Body of pancreas (tissue), 4 donors: ENCODE measurements at places on chromosomes 1 and 21.

GRCh38 chr1:93338387-93339146, 7.1 kb upstream of the DR1 start:
- no peak for DNase-seq

DNA sequence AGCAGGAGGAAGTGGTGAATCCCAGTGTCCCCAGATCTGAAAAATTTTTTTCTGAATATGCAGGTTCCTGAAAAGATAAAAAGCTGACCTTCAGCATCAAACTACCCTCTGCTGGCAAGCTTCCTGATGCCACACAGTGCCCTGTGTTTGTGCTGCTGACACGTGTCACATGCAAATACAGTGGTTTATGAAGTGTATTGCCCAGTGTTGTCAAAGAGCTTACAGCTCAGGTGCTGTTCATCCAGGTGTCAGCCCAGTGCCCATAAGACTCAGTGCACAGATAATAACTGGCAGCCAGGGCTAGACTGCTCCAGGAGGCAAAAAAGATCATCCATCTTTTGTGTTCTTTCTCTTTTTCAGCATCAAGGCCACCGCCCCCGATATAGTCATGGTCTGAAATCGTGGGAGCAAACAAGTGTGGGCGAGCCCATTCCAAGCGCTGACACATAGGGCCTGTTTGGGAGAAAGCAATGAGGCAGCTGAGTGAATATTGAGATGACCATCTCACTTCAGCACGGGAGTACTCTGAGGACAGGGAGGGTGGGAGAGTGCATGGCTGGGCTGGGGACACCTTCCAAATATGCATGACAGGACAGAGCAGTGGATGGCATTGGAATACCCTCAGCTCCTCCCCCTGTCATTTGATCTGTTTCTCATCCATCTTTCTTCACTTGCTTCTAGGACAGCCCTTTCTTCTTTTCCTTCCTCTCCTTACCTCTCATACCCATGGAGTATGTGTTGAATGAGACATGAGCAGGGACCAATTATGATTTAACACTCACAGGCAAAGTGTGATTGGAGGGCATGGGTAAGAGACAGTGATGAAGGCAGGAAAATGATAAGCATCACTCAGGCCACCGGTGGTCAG, 6.4 kb upstream of the KCNK1 start:
- peak; percentile 7 for DNase-seq

- no peak for DNase-seq
Measured at GRCh38 chr1:7108251-7108650, 323.0 kb downstream of the CAMTA1 start.

- DNase-seq: no peak
Measured at GRCh38 chr21:43936247-43936967, 71.4 kb downstream of the AGPAT3 start.

DNA sequence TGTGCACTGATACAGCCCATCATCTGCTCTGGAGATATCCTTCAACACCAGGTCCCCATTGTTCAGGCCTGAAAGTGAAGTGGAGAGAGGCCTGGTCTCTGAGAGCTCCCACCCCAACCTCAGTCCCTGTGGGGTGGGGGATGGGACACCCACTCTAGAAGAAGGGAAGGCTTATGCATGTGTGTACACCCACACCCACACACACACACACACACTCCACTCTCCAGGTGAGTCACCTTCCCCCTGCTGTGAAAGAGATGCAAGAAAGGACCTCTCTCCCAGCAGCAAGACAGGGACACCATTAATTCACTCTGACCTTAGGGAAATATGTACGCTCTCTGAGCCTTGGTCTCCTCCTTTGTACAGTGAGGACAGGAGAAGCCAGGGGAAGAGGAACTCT, 5.9 kb downstream of the VSIG8 start:
- no peak for DNase-seq

DNA sequence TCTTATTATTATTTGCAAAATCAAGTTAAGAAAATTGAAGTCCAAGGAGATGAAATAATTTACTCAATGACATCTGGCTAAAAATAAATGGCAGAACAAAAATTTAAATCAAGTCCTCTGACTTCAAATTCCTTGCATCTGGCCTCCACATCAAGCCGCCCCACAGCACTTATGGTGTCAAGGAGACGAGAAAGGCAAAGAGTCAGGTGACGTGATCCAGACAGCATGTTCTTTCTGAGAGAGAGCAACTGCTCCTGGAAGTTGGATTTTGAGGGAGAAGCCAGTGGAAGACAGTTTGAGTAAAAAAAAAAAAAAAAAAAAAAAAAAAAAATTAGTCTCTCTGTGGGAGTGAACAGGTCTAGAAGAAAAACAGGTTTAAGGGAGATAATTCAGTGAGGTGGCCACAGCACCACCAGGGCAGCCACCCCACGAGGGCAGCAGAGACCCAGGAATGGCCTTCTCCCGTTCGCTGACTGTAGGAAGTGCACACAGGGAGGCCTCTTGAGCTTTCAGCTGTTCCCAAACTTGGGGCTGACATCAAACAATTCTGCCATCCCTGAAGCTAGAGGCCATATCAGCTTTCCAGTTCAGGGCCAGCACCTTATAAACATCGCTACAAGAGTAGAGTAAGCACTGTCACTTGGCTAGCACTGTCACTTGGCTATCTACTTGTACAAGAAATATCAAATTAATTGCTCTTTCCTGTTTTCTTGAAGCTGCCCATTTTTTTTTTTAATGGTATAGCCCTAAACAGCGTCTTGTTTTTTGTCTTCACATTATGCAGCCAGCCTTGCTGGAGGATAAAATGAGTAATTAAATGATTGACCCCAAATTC, 7.8 kb downstream of the C1orf162 start:
- peak; percentile 76 for DNase-seq

DNA sequence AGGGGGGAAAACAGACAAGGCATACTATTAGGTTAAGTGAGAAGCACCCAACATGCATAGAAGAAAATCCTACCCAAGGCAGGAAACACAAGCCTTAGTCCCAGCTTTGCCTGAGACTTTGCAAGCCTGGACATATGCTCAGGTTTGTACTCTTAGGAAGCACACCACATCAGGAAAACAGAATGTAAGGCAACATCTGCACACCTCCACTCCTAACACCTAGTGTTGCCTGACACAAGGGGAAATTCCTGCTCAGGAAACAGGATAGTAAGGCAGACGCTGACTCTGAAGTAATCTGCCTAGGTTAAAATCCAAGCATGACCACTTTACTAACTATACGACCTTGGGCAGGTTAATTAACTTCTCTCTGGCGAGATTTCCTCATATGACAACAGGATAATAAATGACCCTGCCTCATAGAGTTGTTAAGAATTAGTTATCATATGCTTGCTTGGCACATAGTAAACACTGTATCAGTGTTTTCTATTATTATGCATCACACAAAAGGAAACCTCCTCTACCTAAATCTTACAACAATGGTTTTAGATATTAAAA, 119.8 kb downstream of the ZZZ3 start:
- DNase-seq: no peak

- DNase-seq: peak; percentile 33
Measured at GRCh38 chr1:95384567-95384966, 150.6 kb downstream of the RWDD3 start.

- no peak for DNase-seq
Measured at GRCh38 chr1:115227346-115228082, 110.5 kb downstream of the NGF start.

- DNase-seq: no peak
Measured at GRCh38 chr1:38891753-38892152, 10.4 kb upstream of the GJA9 start.

GRCh38 chr1:172206256-172206655, 214.2 kb upstream of the C1orf105 start:
- no peak for DNase-seq

GRCh38 chr1:208851366-208851765, 607.2 kb upstream of the PLXNA2 start:
- no peak for DNase-seq

DNA sequence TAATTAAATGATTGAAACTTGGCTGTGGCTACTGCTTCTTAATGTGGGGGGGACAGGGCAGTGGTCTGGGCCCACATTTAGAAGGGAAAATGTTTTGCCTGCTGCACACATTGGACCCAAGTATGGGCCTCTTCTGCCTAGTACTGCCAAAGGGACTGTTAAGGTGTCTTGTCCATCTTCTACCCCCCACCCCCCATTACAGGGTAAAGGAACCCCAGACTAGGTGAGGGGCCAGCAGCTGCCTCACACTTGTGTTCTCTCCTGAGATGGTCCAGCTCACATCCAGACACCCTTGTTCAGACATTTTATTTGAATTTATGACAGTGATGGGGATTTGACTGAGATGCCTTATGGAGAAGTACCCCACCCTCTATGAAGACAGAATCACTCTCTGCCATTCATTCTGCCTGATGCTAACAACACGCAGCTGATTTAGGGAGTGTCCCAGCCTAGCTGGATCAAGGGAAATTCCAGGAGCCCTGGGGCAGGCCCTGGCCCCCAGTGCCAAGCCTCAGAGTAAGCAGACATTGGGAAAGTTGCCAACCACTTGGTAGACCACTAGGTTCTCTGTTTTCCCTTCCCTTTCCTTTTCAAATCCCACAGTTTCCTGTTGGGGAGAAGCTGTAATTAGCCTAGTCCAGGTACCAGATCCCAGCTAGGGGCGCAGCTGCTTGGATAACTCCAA, 42.1 kb downstream of the YARS1 start:
- DNase-seq: no peak

- no peak for DNase-seq
Measured at GRCh38 chr1:95086949-95087533, 14.3 kb upstream of the ALG14 start.

GRCh38 chr1:148308832-148309458, 156.9 kb upstream of the NBPF11 start:
- no peak for DNase-seq

- no peak for DNase-seq
Measured at GRCh38 chr1:203526572-203526971, 32.6 kb downstream of the OPTC start.

GRCh38 chr1:224617410-224618355, 1.6 kb downstream of the CNIH3 start:
- no peak for DNase-seq

DNA sequence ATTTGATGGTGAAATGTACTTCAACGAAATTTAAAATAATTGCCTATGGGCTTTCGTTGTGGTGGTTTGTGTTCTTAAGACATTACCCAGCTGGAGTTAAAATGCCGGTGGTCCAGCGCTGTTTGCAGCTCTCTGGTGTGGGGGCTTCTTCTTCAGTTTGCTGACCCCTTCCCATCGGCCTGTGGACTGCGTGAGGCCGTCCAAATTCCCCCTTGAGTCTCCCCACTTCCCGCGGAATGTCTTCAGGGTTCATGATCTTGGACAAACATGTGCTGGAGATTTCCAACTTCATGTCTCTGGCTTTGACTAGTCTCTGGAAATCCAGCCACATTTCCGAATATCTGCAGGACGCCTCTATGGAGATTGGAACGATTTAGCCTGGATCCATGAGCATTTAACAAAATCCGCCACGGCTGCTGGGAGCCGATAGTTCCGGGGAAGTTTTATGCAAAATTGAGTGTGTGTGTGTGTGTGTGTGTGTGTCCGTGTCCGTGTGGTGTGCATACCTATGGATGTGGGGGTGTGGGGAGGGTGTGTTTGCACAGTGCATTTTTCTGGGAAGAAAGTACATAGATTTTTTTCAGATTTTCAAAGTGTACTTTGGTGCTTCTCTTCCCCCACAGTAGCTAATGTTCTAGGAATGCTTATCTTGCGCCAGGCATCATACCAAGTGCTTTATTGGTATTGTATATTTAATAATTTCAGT, 117.2 kb downstream of the PCP4 start:
- DNase-seq: no peak

DNA sequence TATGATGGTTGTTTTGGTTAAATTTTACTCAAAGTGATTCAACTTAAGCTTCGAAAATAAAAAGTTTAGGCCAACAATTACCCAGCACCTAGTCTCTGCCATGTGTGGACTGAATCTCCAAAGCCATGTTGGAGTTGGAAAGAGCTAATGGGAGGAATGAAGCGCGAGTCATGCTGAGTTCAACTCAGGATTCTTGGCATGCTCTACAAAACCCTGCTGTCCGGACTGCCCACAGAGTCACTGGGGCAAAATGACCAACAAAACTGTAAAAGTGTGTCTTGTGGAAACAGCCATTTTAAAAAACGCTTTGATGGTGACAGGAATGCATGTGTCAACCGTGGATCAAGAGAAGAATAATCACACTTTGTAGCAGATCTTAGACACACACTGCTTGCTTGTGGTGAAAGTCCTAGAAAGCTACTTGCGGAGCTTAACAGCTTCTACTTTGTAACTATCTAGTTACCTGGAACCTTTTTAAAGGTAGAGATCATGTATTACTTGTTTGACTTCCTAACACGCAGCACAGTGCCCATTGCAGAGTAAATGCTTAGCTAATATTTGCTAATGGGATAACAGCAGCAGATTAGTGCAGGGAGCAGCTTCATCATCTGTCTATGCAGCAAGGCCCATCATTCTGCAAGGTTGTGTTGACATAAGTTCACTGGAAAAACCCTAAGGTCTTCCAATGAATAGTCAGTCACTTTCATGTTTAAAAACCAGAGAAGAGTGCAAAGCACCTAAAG, 7.0 kb upstream of the GBP6 start:
- no peak for DNase-seq

- DNase-seq: no peak
Measured at GRCh38 chr1:242004751-242005495, 6.0 kb upstream of the MAP1LC3C start.

- DNase-seq: peak; percentile 73
Measured at GRCh38 chr1:6353955-6354658, 39.5 kb downstream of the ACOT7 start.

DNA sequence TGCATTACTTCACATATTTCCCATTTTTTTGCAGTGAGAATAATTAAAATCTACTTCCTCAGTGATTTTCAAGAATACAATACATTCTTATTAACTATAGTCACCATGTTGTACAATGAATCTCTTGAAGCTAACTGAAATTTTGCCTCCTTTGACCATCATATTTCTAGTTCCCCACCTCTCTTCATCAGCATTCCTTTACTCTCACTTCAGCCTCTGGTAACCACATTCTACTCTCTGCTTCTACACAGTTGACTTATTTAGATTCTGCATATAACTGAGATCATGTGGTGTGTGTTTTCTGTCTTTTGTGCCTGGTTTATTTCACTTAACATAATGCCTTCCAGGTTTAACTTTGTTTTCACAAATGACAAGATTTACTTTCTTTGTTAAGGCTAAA, 304.4 kb upstream of the LYPLAL1 start:
- no peak for DNase-seq

DNA sequence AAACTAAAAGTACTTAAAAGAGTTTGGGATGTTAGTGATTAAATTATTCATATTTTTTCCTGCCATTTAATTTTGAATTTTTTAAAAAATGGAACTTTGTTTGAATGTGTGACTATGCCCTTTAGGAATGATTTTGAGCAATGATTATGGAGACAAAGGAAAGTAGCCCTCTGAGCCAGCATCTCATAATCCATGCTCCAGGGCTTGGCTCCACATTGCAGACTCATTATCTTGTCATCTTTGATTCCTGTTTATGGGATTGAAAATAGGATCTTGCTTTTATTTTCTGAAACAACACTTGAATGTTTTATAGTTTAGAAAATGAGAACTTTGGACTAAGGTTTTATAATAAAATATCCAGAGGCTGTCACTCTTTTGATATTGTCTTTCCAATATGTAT, 14.5 kb downstream of the AXDND1 start:
- DNase-seq: no peak
